ENCODE measurements at places on chromosomes 3 and 15.
A peak's percentile ranks its signal among the peaks of the same experiment; 100 is the strongest.

GRCh38 chr3:18443665-18444594, 18.8 kb upstream of the SATB1 start:
- no peak for DNase-seq

GRCh38 chr3:125694761-125695294, 99.5 kb upstream of the OSBPL11 start:
- DNase-seq = no peak

DNA sequence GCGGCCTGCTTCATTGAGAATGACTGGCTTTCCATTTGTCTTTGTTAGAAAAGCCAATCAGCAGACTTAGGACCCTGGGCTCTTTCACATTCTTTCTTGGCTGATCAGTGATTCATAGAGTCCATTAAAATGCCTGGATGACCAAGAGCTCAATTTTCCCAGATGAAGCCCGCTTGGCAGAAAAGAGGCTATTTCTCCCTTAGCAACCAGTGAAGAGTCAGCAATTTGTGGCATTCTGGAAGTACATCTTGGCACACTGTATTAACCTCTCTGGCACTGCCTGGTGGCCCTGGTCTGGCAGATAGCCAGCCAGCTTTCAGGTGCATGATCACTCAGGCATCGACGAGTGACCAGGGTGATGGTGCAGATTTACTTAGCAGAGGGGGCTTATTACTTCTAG, 145.7 kb upstream of the PLAAT1 start:
- no peak for DNase-seq

GRCh38 chr3:42012935-42013690, 51.2 kb upstream of the ULK4 start:
- DNase-seq = peak; percentile 74

Data from stimulated activated CD8-positive, alpha-beta memory T cell treated with anti-CD3 and anti-CD28 coated beads, Interleukin-2, amount 100 ng/mL, for 48 hours (primary cell).